ENCODE measurements at places on chromosomes 2 and 18. TPM values are rescaled to one million over a fixed set of nuclear protein-coding genes. Genes with fewer than 3 reads are reported as not detected.

The INPP5D gene
- total RNA-seq: 0.24 TPM

The RRM2 gene
- 144 TPM for total RNA-seq

The TEX44 gene
- total RNA-seq: not detected

The LYG2 gene
- total RNA-seq: not detected

The EVX2 gene
- total RNA-seq: not detected

The RAB10 gene
- total RNA-seq: 138 TPM

The SLC35F5 gene
- 89.0 TPM for total RNA-seq

The NEURL3 gene
- total RNA-seq: 0.48 TPM

The MDH1B gene
- total RNA-seq: 1.2 TPM

The ILKAP gene
- 20.5 TPM for total RNA-seq

The NTSR2 gene
- not detected for total RNA-seq

The CFAP65 gene
- total RNA-seq: 0.12 TPM

The DSC2 gene
- not detected for total RNA-seq

The PRKAG3 gene
- not detected for total RNA-seq

The IL1RN gene
- total RNA-seq: not detected

The TLX2 gene
- 4.2 TPM for total RNA-seq

The ANKRD62 gene
- not detected for total RNA-seq

The GCA gene
- total RNA-seq: 16.3 TPM

The CAPN13 gene
- total RNA-seq: not detected

The MYO1B gene
- 173 TPM for total RNA-seq

The SERPINB11 gene
- not detected for total RNA-seq

The SLC66A2 gene
- 19.6 TPM for total RNA-seq

The TTN gene
- total RNA-seq: 0.12 TPM

The SLC16A14 gene
- total RNA-seq: not detected

The XDH gene
- total RNA-seq: 0.88 TPM

The C2orf80 gene
- not detected for total RNA-seq

The IL18RAP gene
- not detected for total RNA-seq

The UGT1A7 gene
- not detected for total RNA-seq

The SERPINB3 gene
- not detected for total RNA-seq

The EVA1A gene
- 95.4 TPM for total RNA-seq

The SP140 gene
- 0.12 TPM for total RNA-seq

The ATP8B1 gene
- 12.5 TPM for total RNA-seq
